Hematopoietic multipotent progenitor cell treated with erythropoietin and hydrocortisone succinate and interleukin-3 and kit ligand, for 4 days (in vitro differentiated cells): ENCODE measurements at places on chromosomes 1 and 21.

DNA sequence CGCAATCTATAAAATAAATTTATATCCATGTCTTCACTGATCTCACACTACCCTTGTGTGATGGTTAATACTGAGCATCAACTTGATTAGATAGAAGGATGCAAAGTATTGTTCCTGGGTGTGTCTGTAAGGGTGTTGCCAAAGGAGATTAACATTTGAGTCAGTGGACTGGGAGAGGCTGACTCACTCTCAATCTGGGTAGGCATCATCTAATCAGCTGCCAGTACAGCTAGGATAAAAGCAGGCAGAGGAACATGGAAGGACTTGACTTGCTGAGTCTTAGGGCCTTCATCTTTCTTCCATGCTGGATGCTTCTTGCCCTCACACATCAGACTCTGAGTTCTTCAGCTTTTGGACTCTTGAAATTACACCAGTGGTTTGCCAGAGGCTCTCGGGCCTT lies 615.4 kb downstream of the AGBL4 start:
- DNase-seq, result no peak

- DNase-seq, result no peak
Observed at GRCh38 chr1:15945011-15945831, 30.7 kb downstream of the ZBTB17 start.

DNA sequence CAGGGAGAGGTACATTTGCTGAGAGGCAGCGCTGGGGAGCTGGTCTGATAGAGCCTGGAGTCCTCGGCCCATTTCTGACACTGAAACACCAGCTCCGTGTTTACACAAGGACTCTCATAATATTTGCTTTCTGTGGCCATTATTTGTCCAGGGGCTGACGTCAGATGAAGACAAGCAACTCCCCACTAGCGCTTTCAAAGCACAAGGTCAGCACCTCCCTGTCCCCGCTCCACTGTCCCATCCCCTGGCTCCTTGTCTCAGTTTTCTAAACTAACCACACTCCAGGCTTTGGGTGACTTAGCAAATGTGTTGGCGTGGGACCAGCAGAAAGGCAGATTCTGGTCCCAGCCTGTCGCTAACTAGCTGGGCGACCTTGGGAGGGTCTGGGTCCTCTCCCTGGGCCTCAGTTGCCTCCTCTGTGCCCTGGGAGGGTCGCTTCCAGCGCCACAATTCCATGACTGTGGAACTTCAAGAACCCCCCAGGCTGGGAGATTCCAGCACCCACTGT lies 37.4 kb upstream of the ZBTB40 start:
- DNase-seq, result no peak

DNA sequence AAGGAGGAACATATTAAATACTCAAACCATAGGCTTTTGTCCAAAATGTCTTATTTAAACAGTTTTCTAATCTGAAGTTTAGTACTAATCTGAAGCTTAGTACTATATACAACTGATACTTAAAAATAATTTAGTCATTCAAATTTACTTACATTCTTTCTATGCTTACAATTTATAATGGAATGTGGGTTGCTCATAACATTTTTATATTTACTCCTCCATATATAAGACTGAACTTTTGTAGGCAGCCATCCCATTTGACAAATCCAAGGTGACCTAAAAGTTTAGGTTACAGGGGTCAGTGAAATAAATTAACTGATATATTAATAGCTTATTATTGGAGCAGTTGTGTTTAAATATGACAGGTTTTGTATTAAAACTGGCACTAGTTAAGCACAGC lies 570.6 kb downstream of the DPYD start:
- DNase-seq, result no peak
